EL (cell line): ENCODE measurements at places on chromosomes 5 and 9.

- no peak for DNase-seq
These were observed 84.0 kb upstream of the ARAP3 start for GRCh38 chr5:141765896-141766551.

DNA sequence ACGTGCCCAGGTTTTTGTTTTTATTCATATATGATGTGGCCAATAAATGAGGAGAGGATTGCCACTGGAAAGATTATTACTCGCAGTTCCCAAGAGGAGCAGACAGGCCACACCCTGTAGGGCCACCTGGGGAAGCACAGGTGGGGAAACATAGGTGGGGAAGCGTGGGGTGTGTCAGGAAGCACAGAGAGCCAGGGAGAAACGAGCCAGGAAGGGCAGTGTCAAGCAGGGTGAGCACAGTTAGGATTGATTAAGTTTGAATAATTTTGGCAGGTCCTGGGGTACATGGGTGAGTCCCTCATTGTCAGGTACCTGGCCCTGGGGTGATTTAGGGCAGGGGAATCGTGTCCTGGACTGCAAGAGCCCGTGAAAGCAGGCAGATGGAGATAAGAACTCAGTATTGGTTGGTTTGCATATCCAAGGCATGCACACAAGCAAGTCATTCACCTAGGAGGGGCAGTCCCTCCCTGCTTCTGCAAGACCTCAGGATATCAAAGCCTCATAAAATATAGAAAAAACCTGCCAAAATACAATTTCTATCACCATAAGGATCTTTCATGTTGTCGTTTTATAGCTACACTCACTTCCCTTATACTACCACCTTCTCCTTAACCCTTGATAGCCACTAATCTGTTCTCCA lies 22.4 kb downstream of the MVB12B start:
- DNase-seq: no peak

DNA sequence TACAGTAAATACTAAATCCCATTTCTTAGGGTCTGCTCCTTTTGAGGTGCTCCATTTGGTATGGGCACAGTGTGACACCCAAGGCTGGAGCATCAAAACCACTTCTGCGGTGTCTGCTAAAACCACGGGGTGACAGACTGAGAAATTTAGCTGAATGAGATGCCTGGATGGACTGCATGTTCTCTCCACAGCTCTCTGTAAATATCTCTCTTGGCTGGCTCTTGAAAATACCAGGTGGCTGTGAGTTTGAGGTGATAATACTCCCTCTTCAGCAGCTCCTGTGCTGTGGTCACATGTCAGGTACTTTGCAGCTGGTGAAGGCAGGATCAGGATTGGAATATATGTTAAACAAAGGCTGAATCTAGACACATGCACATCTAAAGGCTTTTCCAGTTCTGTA lies 93.7 kb upstream of the SIMC1 start:
- no peak for DNase-seq

- DNase-seq: no peak
These were observed 58.4 kb upstream of the FBXL7 start for GRCh38 chr5:15441433-15442192.

GRCh38 chr5:59238126-59238902 lies 655.2 kb downstream of the PDE4D start:
- no peak for DNase-seq

GRCh38 chr9:75715360-75715759 lies 175.1 kb upstream of the PCSK5 start:
- DNase-seq: no peak
